ENCODE measurements at places on chromosomes 5 and 9.

GRCh38 chr9:97311798-97312500, 4.5 kb downstream of the CCDC180 start:
- no peak for DNase-seq

- DNase-seq = peak; percentile 41
Measured at GRCh38 chr9:122382901-122383850, 12.4 kb downstream of the PTGS1 start.

- no peak for DNase-seq
Measured at GRCh38 chr9:79578891-79579290, 7.1 kb downstream of the TLE4 start.

- no peak for DNase-seq
Measured at GRCh38 chr5:171601266-171601881, 181.9 kb downstream of the FGF18 start.

GRCh38 chr9:5879419-5880181, 11.1 kb upstream of the MLANA start:
- peak; percentile 86 for DNase-seq

DNA sequence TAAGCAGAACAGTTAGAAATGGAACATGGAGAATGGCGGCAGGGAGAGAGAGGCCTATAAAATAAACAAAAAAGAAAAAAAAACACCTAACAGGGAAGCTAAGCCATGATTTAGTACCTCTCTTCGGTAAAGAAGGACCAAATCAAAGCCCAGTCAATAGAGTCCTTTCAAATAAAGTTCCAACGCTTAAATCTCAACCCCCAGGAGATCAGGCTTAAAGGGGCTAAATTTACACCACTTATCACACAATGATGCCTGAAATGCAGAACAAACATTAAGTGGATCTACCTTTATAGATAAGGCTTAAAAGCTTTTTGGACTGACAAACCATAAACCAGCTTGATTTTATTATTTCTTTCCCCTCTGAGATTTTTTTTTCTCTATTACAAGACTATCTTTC, 66.3 kb downstream of the PRELID2 start:
- DNase-seq = no peak

DNA sequence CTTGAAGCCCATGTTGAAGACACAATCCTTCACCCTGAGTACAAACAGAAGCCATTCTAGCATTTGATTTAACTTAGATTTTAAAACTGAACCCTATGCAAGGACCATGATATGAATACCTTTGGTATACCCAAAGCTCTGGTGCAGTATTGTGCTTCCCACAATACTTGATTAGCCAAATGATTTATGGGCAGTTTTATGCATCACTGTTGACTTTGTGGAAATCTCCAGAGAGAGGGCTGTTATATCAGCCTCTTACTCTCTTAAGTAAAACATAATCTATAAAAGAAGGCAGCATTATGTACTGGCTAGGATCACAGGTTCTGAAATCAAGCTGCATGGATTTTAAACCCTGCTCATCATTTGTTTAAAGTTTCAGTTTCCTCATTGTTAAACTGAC, 762.8 kb downstream of the EFNA5 start:
- no peak for DNase-seq

DNA sequence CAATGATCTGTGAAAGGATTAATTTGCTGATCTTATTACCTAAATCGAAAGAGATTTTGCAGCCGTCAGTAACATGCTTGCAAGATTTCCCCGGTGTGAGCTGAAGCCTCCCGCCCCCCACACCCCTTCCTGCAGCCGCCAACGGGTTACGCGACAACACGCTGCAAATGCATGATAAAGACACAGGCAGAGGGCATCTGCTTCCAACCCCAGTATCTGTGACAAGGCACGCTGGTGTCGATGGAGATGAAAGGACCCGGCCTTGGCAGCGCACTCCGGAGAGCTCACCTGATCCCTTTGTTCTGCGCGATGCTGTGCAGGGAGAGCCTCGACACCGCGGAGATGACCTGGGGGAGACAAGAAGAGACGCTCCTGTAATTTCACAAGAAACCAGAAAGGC, 122.9 kb upstream of the SARDH start:
- DNase-seq = no peak

GRCh38 chr9:93096131-93096802, at the start of gene CARD19:
CARD19 (plus strand) TSS chr9:93096217; CDS start chr9:93096346, 129 bp downstream.
- no peak for DNase-seq

GRCh38 chr9:84301851-84302250, 38.7 kb downstream of the SLC28A3 start:
- peak; percentile 44 for DNase-seq

- DNase-seq = no peak
Measured at GRCh38 chr5:154473581-154474283, 4.3 kb downstream of the HAND1 start.

DNA sequence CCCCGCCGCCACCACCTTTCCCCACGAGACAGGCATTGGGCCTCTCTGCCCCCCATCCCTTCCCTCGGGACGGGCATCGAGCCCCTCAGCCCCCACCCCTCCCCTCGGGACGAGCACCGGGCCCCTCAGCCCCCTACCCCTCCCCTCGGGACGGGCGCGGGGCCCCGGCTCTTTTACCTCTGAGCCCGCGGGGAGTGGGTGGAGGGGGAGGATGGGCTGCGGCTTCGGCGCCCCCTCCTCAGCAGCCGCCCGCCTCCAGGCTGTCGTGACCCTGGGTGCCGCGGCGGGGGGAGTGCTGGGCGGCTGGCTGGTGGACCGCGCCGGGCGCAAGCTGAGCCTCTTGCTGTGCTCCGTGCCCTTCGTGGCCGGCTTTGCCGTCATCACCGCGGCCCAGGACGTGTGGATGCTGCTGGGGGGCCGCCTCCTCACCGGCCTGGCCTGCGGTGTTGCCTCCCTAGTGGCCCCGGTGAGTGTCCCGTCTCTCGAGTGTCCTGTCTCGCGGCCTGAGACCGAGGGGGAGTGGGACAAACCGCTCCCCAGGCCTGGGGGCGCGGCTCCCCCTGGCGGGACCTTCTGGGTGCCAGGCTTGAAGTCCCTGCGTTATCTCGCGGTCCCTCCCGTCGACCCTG, 791 bp downstream of the SLC2A8 start:
- DNase-seq = peak; percentile 28

DNA sequence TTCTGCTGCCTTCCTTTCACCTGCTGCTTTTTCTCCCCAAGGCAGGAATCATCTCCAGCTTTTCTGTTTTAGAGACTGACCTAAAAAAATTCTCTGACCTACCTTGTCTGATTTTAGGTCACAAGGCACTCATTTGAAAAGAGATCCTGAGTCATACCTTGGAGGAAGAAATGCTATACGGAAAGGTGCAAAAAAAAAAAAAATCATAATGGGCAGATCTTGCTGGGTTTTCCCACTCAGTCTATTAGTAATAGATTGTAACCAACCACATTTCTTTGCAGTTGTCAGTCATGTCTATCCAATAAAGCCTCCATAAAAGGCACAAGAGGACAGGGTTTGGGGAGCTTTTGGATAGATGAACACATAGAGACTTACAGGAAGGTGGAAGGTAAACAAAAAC, 70.0 kb downstream of the MTREX start:
- DNase-seq = no peak

DNA sequence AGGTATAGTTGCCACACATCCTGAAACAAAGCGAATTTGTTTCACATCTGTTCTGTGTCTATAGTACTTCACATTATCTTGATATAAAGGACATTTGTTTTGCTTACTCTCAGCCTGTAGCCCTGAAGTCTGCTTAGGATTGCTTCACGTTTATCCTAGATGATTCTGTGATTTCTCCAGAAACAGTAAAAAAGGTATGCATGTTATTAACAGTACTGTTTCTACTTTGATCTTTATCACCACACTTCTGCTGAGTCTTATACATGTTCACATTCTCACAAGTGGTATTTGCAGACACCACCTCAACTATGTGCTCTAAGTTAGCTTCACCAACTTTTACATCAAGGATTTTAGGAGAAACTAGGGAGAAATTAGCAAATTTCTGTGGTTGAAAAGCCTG, 47.4 kb upstream of the ADAMTS19 start:
- no peak for DNase-seq

- no peak for DNase-seq
Measured at GRCh38 chr9:98263080-98263479, 7.6 kb upstream of the TBC1D2 start.

DNA sequence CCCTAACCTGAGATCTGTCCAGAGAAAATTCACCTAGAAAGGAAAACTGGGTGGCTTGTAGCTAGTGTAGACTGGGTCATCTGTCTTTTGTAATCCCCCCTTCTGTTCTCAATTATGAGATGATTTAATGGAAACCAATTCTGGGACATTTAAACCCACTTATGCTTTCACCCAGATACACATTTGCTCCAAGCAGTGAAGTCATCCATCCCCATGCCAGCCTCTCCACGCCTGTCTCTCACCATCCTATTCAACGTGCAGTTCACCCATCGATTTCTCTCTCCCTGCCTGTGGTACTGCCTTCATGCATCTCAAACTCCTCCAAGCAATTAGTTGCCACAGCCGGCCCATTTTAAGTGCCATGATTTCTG, 1.8 kb downstream of the PHF19 start:
- no peak for DNase-seq

GRCh38 chr9:89742660-89743059, 137.8 kb downstream of the GADD45G start:
- no peak for DNase-seq

DNA sequence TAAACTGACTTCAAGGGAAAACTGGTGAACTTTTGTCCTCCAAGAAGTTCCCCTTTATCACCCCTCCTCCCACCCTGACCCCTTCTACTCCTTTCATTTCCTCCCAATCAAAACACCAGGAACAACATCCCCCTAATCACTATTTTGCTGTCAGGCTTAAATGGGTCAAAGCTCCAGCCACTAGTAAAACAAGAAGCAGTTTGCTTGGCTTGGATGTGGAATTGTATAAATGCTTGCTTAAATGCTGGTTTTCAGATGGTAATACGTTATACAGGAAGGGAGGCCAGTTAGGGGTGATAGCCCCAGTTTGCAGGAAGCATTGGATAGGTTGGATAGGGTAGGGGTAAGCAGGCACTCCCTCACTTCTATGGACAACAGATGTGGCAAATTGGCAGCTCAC, 473.6 kb downstream of the AGTPBP1 start:
- no peak for DNase-seq

DNA sequence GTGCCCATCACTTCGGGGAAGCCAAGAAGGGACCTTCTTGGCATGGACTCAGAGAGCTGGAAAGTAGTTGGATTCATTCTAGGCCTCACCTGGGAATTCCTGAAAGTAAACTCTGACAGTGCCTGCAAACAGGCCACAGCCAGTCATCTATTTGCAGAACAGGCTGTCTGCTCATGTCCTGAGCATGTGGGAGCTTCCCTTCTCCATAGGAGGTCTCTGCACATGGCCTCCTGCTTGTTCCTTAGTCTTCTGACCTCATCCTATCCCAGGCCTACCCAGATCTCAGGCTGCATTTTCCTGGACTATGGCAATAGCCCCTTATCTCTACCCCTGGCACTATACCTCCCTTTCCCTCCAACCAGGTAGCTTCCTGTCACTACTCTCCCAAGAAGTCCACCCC, 67.2 kb upstream of the FSTL4 start:
- DNase-seq = no peak

- peak; percentile 47 for DNase-seq
Measured at GRCh38 chr5:161085056-161085455, 233.0 kb upstream of the ATP10B start.

DNA sequence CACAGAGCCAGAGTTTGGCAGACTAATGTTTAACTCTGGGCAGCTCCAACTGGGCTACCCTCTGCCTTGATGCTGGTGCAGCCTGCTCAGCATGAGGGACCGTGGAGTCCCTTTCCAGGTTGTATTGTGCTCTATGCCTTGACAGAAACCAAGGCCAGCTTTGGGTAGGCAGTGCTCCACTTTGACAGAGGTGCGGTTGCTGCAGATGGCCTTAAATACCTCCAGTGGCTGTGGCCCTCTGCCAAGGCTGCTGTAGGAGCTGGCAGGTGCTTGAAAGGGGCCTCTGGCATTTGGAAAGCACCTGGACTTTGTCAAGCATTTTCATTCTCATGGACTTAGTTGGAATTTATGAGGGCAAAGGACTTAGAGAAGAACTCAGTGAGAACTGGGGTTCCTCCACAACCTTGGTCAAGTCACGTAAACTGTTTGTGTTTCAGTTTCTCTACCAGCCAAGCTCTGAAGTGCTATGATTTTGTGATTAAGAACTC, 249.7 kb upstream of the ZNF462 start:
- no peak for DNase-seq

DNA sequence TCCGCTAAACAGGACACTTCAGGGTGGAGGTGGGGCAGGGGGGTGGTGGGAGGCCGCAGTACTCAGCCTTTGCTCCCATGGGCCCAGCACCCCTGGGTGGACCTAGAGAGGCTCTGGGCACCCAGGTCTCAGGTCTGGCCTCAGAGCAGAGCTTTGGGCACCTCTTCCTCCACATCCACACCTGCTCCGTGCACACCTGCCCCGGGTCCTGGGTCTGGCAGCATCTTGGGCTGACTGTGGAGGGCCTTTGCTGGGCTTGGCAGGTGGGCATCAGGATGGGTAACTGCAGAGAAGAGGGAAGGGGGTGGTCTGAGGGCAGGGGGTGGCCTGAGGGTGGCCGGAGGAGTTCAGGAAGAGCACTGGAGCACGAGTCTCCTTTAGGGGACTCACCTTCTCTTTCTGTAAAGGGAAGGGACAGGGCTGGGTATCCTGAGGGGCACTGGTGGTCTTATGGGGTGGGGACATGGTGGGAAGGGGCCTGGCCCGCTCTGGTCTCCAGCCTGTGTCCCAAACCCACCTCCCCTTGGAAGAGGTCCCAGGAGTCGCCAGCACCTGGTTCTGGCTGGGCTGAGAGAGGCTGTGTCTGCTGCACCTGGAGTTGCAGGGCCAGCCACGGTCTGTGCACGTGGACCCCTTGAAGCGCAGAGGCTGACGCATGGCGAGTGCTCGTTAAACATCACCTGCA, 106.7 kb upstream of the IER5L start:
- no peak for DNase-seq

- DNase-seq = no peak
Measured at GRCh38 chr5:101783241-101784013, 512.7 kb downstream of the SLCO4C1 start.

- no peak for DNase-seq
Measured at GRCh38 chr9:92476962-92477361, 5.3 kb downstream of the ASPN start.

- peak; percentile 82 for DNase-seq
Measured at GRCh38 chr5:93677359-93677891, 64.0 kb downstream of the POU5F2 start.

DNA sequence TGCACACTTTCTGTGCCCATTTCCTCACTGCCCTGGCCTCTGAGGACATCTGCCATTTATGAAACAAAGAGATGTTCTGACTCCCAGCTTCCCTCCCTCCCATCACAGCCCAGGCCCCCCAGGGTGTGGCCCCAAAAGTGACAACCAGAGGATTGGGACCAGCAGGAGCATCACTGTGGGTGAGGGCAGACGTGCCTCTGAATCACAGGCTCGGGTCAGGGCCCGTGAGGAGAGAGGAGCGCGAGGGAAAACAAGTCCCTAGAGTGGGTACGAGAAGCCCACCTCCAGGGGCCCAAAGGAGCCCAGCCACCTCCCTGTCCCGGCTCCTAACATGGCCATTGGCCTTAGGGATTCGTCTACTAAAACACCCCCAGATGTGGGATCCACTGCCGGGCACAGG, 138.0 kb upstream of the FSTL4 start:
- no peak for DNase-seq

DNA sequence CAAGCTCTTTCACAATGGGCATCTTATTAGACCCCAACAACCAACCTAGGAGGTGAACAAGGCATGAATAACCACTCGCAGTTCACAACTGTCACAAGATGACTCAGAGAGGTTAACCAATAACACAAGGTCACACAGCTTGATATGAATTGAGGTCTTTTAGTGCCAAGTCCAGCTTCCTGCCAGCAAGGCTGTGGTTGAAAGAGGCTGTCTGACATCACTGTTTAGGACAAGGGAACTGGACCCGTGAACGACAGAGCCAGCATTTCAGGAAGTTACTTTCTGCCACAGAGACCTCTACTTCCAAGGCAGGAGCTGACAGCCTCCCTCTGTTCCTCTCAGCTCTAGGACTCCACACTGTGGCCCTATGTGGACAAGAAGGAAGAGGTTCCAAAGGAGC, 53.4 kb upstream of the ALDH1B1 start:
- peak; percentile 55 for DNase-seq
